ENCODE measurements at places on chromosomes 2 and 18.

- DNase-seq, result no peak
Observed at GRCh38 chr2:210207929-210208328, 17.3 kb downstream of the ACADL start.

DNA sequence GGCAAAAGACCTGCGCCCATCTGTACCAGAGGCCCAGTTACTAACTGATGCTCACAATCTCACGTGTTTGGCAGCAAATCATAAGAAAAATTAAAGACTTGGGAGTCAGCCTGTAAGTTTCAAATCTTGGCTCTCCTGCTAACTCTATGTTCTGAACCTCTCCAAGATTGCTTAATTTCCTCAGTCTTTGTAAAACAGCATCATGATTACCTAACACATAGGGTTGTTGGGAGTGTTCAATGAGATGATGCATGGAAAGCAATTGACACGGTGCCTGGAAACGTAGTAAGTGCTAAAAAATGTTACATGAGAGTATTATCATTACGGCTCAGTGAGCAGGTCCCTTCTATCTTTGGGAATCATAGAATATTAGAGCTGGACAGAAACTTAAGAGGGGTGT is 497.6 kb upstream of the TCF4 start:
- DNase-seq, result no peak

GRCh38 chr2:7672027-7672684 is 754.9 kb downstream of the RNF144A start:
- peak; percentile 75 for DNase-seq

DNA sequence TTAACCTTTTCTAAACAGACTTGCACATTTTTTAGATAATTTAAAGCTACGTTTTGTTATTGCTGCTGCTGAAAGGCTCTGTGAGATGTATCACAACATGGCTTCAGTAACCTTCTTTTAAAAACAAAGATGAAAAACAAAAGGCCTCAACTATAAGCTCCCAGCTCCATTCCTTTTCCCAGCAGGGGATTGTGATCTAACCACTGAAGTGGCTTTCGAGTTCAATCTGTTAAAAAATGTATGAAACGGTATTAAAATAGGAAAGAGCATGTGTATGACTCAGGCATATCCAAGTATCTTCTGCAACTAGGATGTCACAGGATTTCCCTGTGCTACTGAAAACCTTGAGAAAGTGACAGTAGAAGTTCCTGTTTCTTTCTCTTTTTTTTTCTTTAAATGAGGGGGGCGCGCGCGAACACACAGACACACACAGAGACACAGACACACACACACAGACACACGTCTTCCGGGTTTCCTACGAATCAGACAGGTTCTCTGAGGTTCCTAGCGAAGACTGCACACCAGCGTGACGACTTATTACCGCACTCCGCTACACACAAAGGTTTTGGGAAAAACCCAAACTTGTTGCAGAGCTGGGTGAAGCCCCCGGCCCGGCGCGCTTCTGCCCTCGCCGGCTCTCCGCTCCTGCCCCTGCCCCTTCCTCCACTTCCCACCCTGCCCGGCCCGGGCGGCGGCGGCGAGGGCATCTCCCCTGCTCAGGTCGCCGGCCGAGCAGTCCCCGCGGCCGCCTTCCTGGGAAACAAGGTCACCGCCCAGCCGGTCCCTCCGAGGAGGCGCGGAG is 86.8 kb downstream of the RBMS1 start:
- DNase-seq, result peak; percentile 88

DNA sequence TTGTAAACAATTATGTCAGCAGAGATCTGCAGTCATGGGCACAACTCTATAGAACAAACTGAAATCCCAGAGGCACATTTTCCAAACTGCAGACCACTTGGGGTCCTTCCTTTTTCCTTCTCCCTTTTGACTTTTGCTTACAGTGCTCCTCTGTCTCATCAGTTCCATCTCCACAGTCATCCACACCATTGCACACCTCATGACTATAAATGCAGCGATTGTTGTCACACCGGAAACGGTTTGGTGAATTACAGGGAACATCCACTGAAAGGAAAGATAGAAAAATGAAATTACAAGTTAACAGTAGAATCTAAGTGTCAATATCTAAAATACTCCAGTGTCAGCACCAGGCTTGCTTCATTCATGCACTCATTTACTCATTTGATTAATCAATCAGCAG is 96.4 kb downstream of the DHRS9 start:
- no peak for DNase-seq
